HEK293T (cell line): ENCODE measurements at places on chromosomes 6 and 20.

- DNase-seq = no peak
These were observed 6.8 kb upstream of the EPB41L1 start for GRCh38 chr20:36147690-36148089.

- DNase-seq = peak; percentile 35
These were observed 2.1 kb upstream of the GATA5 start for GRCh38 chr20:62477669-62478455.

GRCh38 chr6:105824732-105825131, 261.4 kb upstream of the PRDM1 start:
- DNase-seq = no peak

DNA sequence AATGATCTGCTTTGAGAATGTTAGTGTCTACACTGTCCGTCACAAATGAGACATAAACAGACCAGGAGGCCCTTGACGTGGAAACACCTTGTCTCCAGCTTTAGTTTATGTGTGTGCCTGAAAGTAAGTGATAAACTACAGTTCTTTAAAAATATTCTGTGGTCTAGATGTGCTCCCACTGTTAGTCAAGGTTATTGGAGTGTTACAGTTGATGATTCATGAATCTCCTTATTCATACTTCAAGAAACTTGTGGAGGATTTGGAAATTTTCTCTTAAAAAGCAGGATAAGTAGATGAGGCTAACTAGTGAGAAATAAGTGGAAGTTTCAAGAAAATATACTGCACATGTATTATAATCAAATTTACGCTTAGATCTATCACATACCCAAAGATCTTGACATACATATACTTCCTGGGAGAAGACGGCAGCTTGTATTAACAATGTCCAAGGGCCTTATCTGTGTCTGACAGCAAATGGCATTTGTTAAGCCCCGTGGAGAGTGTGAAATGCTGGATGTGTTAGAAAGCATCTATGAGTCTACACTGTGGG, 90.5 kb upstream of the MBOAT1 start:
- DNase-seq = no peak

- DNase-seq = no peak
These were observed 199.9 kb downstream of the EPHA7 start for GRCh38 chr6:93219447-93219846.

DNA sequence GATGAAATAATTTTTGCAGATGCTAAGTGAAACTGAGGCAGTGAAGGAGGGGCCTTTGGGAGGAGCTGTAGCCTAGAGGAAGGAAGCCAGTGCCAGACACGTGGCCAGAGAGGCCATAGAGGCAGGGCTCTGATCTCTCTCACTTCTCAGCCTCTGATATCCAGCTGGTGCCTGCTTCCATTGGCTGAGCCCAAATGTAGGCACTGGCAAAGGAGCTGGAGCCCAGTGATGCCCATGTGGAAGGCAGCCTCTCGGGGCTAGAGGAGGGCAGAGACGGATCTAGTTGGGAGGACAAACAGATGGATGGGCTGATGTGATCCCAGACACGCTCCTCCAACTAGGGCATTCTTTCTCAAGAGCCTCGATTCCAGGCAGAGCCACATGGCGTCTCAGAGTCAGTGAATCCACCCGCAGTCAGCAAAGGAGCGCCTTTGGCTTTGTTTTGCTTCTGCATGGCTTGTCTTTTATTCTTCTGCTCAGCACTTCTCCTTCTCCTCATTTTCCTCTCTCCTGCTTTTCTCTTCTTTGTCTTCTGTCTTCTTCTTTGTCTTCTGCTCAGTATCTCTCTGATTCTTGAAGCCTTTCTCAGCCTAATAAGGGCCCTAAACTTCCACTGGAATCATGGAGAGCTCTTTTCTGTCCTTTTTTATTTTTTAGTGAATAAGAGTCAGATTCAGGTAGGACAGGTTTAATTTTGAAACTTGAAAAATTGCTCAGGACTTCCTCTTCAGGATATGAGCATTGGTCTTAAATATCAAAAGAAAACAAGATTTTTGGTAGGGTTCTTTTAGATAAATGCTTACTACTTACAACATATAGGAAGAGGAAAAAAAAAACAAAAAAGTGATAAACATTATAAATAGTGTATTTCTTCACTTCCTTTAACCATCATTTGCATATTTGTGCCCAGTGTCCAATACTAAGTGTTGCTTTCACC, 41.8 kb downstream of the CYP24A1 start:
- DNase-seq = no peak
